Pons (tissue), 1 donor: ENCODE measurements at places on chromosomes 11 and 22.

DNA sequence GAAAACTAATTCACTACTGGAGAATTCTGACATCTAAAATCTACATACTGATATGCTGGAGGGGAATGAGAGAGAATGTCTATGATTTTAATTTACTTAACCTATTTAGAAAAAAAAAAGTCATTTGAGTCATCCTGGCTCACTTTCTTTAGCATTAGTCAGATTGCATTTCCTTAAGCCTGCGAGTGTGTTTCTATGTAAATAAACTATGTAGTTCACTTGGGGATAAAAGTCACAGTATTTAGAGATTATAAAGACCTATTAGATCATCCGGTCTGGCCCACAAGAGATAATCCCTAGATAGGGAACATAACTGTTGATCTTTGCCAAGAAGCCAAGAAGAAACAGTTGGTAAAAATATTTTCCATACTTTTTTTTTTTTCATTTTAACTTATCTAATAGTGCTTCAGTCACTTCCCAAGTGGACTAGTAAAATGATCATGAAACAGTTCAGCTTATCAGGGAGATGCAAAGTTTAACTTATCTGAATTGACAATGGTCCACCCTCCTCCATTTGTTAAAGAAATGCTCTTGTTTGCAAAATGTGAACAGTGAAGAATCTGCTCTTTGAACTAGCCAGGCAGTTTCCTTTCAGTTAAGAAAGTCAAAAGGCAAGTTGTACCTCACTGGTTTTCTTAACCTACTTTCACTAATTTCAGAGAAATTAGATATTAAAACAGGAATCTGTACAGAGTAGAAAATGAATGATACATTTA lies 21.2 kb upstream of the BLID start:
- peak; percentile 32 for DNase-seq

DNA sequence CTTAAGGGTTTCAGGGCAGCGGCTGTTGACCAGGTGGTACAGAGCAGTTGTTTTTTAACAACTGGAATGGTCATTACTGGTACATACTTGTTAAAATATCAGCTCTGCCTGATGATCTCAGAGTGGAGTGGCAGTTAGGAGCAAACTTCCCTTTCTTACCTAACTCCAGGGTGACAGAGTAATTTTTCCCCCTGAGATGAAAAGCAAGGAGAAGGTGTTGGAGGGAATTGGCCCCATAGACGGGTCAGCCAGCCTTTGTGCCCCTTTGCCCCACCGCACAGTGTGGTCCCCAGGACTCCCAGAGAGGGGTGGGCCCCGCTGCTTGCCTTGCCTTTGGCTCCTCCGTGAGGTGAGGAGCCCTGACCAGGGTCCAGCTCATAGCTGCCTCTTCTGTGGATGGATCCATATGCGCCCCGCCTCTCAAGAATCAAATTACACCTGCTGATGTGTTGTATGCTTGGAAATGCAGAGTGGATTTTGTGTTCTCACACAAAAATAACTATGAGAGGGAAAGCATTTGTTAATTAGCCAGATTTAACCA lies 27.0 kb upstream of the SORL1-AS1 start:
- no peak for DNase-seq

GRCh38 chr11:4134806-4135205 lies 40.2 kb downstream of the RRM1 start:
- DNase-seq = no peak

DNA sequence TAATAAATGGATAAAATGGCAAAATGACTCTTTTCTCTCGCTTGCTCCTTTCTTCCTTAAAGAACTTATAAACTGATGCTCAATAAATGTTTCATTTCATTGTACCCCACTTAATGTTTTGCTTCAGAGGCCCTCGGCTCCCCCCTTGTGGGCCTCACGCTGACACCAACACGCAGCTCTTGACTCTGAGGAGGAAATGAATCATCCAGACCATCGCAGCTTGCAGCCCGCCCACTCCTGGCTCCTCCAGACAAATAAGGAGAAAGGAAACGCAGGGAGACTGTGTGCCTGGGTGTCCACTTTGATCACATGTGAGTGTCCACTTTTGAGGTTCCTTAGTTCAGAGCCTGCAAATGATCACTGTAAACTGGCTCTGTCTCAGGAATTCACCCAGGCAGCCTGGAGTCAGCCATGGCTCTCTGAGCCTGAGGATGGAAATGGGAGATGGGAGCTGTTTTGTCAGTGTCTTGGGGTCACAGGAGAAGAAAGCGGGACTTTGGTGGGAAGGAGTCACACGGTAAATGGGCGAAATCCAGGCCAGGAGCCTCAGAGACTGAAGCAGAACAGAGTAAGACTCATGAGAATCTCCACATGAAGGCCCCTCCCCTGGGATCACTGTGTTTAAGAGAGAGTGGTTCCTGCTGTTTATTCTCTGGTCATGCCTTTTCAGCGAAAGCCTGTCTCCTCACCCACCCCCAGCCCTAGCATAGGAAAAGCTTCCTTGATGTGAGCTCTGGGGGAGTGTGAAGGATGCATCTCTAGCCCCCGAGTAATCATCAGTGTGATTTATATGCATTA lies 96.5 kb downstream of the CWC15 start:
- DNase-seq = peak; percentile 79

GRCh38 chr22:47437110-47437509 lies 674.7 kb downstream of the TBC1D22A start:
- DNase-seq = no peak

DNA sequence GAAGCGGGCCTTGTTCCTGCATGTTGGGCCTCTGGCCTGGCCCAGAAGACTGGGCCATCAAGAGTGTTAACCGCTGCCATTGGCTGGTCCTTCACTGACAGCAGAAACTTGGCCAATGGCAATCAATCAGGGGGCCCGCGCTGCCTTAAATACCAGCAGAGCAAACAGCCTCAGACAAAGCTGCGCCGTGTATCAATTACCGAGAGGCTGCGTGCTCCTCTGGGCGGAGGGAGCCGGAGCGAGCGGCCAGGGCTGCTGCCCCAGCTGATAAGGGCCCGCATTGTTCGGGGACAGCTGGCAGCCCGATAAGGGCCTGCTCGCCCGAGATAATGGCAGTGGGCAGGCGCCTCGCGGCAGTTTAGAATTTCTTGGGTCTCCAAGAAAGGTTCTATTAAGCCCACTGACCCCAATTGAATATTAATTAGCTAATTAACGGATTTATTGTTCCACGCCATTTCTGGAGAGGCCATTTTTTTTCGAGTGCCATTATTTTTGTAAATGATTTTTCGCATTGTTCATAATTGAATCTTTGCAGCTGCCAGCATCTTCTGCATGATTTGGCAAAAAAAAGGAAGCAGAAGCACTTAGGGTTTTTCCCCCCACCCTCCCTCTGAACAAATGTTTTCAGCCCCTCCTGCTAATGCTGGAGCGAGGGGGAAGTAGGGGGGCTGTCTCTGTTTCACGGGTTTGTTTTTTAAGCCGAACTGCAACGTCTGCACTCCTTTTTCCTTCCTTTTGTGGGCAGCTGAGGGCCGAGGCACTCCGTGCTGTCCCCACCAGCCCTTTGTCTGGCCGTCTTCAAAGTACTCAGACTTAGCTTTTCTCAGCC lies 37.6 kb upstream of the RIC3 start:
- DNase-seq = peak; percentile 79

- peak; percentile 29 for DNase-seq
Observed at GRCh38 chr22:36409911-36410756, 22.4 kb upstream of the MYH9 start.

- DNase-seq = peak; percentile 37
Observed at GRCh38 chr11:8168485-8169257, at the start of gene RIC3. Gene RIC3 (minus strand): TSS chr11:8169025. CDS start chr11:8168989, 36 bp downstream.

- DNase-seq = peak; percentile 95
Observed at GRCh38 chr11:112174789-112175598, at the start of gene BCO2. Gene BCO2 (plus strand): TSS chr11:112175512. CDS start chr11:112175602, 90 bp downstream.

DNA sequence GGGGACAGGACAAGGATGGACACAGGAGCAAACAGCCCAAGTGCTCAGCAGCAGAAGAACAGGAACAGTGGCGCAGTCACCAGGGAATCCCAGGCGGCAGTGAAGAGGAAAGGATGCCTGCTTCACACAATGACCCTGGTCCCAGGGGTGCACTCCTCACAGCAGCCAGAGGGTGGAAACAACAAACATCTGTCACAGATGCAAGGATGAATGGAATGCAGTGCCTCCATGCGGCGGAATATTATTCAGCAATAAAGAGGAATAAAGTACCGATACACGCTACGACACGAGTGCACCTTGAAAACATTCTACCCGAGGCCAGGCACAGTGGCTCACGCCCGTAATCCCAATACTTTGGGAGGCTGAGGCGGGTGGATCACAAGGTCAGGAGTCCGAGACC lies 12.7 kb downstream of the CSNK1E start:
- no peak for DNase-seq

DNA sequence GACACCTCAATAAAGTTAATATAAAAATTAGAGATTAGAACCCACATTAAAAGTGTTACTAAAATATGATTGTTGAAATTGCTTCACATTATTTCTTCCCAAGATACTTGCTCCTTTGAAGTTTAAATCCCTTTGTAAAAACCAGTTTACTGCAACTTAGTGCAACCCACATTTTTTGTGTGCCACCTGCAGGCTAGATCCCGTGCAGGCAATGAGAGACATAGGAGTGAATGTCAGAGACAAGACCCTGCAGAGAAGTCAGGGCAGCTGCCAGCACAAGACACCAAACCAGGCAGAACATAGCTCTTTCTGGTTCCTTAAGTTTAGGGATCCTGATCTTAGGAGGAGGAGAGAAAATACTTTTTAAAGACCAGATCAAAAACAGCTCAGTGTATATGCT lies 142.8 kb upstream of the MTNR1B start:
- no peak for DNase-seq

- no peak for DNase-seq
Observed at GRCh38 chr11:6357222-6357621, 33.1 kb upstream of the SMPD1 start.

DNA sequence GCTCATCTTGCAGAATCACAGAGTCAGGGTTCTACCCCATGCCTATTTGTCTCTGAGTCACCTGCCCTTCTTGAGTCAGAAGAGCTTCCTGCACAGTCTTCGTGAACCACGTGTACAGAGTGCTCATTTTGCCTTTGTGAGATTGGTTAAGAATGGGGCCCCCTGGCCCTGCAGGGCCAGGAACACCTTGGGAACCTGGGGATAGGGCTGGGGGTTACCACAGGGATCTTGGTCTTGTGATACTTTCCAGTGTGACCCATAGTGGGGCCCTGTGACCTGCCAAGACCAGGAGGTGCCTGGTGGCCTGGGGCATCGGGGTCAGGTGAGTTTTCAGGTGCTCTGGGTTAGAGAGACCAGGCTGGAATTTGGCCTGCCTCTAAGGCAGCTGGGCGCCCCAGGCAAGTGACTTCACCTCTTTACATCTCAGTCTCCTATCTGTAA lies 9.4 kb downstream of the TMPRSS13 start:
- no peak for DNase-seq

GRCh38 chr11:102946237-102946636 lies 9.3 kb downstream of the MMP13 start:
- no peak for DNase-seq

DNA sequence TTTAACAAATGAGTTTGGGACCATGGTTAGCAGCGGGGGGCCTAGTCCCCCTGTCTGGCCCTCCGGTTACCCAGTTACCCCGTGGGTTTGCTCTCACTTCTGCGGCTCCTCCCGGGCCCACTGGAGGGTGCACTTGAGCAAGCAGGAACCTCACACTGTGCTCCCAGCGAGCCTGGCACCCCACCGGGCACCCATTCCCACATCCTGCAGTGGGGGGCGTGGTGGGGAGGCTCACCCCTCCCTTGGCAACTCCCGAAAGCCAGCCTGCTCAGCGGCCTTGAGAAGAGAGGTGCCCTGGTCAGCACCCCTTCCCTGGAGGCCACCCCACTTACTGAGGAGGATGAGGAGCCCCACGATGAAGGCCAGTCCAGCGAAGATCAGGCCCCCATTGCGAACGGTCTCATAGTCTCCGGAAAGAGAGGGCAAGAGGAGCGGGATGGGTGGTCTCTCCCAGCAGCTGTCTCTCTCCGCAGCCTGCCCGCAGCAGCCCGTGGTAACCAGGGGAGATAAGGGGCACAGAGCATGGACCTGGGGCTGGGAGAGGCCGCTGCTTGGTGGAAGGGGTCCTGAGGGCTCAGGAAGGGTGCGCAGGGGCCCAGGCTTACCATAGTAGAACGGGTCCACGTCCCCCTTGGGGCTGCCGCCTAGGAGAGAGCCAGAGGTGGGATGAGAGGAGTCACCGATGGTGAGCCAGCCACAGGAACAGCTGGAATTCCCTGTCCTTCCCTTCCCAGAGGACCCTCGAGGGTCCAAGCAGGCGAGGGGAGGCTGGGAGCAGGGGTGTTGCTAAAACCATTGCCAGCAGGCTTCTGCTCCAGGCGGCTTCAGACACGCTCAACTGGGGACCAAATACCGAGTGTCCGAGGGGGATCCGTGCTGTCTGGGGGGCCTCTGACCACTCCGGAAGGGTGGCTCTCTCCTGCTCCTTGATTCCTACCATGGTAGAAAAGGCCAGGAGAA lies 2.2 kb downstream of the FXYD2 start:
- no peak for DNase-seq

GRCh38 chr22:30635273-30636225 lies at the start of gene SLC35E4:
Gene SLC35E4 (plus strand): TSS chr22:30635781. CDS start chr22:30636451, 670 bp downstream.
- peak; percentile 86 for DNase-seq

GRCh38 chr11:111220721-111221120 lies 24.8 kb upstream of the POU2AF2 start:
- no peak for DNase-seq

DNA sequence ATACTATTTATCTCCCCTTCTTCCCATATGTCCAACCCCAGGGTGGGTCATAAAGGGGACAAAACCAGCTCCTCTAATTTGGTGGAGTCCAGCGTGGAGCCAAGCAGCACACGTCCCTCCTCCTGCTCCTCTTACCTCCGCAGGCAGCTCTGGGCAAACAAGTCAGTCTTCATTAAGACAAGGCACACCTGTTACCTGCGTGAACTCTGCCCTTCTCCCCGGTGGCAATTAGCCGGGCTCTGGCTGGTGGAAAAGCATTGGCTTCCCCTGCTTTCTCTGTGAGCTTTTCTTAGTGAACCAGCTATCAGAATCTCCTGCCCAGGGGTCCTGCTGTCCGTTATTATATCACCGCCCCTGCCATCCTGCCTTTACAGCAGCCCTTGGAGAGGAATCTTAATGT lies 418.7 kb upstream of the CADM1 start:
- DNase-seq = no peak

- no peak for DNase-seq
Observed at GRCh38 chr11:124075841-124076651, 34.9 kb upstream of the OR10G7 start.
